Neuronal stem cell (in vitro differentiated cells): ENCODE measurements at places on chromosomes 12 and 14.

DNA sequence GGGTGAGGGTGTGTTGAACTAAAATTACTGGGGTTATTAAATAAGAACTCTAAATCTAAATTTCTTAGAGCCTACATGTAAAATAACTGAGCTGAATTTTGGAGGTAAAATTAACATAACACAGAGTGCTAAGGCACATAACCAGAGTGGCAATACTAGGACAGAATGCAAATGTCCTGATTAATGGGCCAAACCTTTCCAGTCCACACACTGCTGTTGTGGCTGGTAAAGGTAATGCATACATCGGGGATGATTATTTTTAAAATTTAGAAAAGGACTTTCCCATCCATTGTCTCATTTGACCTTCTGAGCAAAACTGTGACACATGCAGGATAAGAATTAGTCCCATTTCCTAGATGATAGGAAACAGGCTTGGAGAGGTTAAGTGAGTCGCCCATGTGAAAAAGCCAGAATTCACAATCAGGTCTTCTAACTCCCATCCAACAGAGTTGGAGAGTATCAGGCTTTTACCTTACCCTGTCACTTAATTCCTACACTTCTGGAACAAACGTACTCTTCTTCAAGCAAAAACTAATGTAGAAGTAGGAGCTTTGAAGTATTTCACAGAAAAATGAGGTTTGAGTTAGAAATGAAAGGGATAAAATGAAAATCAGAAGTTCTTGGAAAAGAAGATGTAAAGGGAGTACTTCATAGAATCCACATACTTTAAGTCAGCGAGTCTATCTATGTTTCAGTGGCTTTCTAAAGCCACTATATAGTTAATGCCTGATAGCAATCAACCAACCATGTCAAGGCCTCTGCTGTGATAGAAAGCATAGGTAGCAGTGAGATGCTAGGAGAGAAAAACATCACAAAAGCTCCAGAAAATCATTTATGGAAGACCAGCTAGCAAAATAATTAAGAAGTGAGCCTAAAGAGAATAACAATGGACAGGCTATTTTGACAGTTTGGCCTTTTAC is 334.9 kb upstream of the DIO2 start:
- no peak for DNase-seq

DNA sequence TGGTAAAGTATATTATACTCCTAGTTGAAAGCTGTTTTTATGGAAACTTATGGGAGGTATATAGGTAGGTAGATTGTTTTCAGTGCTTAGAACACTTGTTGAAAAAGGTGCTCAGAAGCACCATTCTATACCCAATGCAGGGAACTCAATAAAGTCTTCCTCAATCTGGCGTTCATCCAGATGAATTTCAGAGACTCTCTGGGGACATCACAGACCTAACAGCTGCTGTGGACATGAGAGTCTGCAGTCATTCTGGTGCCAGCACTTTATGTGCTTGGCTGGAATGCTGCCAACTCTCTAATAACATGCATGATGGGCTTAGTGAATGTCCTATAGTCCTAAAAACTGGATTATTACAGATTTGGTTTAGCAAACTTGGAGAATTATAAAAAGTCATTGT is 115.9 kb downstream of the NTN4 start:
- no peak for DNase-seq

DNA sequence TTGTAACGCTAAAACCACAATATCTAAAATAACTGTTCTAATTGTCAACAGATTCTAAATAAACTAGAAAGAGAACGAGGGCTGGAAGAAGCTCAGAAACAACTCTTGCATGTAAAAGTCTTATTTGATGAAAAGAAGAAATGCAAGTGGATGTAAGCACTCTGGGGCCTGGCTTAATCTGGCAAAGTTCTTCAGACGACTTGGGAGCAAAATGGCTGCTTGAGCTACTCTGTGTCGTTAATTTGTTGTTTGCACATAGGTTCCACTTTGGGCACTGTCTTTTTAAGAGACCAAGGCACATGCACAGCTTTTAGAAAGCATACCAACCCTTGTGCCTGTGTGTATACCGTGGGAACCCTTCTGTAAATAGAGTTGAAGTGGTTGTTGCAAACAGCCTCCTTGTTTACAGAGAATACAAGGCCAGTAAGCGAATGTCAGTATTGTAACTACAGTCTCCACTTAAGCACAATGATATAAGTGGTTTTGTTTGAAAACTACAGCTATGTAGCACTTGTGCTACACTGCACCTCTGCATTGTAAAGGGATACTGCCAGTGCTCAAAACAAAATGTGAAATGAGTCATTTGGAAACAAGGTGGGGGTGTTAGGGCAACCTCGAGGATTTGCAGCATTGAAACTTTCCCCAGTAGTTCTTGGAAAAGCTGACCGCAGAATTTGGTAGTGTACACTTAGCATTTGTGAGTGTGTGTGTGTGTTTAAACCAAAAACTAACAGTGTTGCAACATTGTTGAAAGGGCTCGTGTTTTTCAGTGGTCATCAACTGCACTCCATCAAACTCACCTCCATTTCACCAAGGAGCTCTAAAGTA is 154.3 kb downstream of the CEP83 start:
- DNase-seq: no peak

GRCh38 chr12:124641591-124641990 is 74.2 kb upstream of the NCOR2 start:
- DNase-seq: no peak

GRCh38 chr14:36383767-36384431 is 63.5 kb upstream of the MBIP start:
- DNase-seq: no peak

- DNase-seq: no peak
These were observed 21.5 kb downstream of the ALDH6A1 start for GRCh38 chr14:74062809-74063150.

DNA sequence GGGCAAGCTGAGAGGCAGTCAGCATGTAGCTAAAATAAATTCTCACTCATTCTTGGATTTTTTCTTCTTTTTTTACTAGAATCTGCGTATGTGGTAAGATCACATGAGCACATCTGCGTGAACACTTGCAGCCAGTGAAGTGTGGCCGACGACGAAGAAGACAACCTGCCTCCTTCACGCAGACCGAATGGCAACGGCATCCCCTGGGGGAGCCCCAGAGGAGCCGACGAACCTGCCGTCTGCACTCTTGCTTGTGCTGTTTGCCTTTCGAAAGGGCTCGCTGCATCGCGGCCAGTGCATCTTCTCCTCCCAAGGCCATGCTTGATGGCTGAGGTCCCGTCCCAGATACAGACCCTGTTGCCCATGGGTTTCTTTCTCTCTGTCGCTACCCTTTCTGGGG is 113.8 kb downstream of the KCNK10 start:
- no peak for DNase-seq

GRCh38 chr14:77131871-77132486 is 9.6 kb downstream of the ZDHHC22 start:
- no peak for DNase-seq

GRCh38 chr12:64943686-64944085 is 119.2 kb downstream of the TBC1D30 start:
- no peak for DNase-seq

DNA sequence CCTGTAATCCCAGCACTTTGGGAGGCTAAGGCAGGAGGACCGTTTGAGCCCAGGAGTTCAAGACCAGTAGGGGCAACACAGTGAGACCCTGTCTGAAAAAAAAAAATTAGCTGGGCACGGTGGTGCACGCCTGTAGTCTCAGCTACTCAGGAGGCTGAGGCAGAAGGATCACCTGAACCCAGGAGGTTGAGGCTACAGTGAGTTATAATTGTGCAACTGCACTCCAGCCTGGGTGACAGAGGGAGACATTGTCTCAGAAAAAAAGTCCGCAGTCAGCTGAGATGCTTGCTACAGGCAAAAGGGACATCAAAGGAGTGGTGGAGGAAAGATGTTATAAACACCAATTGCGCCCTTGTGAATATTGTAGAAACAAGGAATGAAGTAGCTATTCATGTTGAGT is 77.8 kb downstream of the NDUFA12 start:
- DNase-seq: no peak

DNA sequence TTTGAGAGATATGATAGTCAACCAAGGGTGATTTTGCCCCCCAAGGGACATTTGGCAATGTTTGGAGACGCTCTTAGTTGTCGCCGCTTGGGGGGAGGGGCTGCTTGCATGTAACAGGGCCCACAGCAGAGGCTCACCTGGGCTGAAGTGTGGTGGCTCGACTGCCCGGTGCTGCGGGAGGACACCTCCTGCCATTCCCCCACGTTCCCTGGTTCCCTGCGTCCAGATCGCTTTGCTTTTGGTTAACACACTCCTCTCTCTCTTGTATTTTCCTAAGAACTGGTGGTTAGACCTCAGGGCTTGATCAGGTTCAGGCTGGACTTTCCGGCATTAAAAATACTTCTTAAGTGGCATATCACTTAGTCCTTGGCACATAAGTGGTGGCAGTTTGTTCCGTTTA is 18.9 kb downstream of the PPP2R5C start:
- DNase-seq: no peak

DNA sequence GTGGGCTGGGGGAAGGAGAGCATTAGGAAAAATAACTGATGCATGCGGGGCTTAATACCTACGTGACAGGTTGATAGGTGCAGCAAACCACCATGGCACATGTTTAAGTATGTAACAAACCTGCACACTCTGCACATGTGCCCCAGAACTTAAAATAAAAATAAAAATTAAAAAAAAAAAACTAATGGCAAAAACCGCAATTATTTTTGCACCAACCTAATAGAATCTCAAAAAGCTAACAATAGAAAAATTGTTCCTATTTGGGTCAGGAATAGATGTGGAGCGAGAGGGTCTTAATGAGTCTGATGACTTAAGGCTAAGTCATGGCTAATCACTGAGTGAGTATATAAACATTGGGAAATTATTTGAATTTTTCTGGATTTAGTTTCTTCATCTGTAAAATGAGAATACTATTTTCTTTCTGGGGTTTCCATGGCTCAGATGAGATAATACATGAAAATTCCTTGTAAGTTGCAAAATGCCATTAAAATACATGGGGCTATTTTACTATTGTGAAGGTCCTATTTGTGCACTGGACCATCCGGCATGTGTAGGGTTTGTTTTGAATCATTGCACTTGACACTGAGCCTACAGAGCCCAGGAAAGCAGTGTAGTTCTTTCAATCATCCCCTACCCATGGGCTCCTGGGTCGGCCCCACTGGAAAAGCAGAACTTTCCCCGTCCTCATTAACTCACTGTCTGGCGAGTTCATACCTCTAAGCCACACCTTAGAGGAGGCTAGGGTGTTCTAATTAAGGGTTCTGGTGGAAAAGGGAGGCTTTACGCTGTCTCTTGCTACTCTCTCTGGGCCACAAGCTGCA is 164.1 kb upstream of the NTF3 start:
- DNase-seq: no peak
